ENCODE measurements at places on chromosomes 11 and 22. TPM values are rescaled to one million over a fixed set of nuclear protein-coding genes. Genes with fewer than 3 reads are reported as not detected.

DNA sequence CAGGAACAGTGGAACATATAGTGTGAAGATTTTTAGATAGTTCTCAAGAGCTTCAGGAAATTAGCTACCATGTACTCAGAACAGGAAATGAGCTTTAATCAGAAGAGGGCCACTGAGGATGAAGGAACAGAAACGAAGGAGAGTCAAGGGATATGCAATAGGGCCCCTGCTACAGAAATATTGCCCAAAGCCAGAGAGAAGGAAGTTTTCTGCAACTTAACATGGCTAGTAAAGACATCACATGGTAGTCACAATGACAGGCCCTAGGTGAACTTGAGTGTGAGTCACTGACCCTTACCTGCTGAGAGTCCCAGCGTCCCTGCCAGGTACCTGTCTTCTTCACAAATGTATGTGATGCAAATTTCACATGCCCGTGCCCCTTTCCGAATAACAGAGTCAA lies 25.2 kb upstream of the CARD16 start:
- no peak for DNase-seq
- peaks cover 36% of the 10 kb centered on the region for H3K36me3 ChIP-seq
- H3K27me3 ChIP-seq: no peaks in the 10 kb centered on the region
- H3K4me3 ChIP-seq: peak overlapping the region; percentile 88
- peaks cover 40% of the 10 kb centered on the region for H3K4me1 ChIP-seq
- peak overlapping the region; percentile 86 for H3K27ac ChIP-seq

GRCh38 chr11:102186551-102187191 lies 76.4 kb downstream of the YAP1 start:
- no peaks in the 10 kb centered on the region for H3K4me1 ChIP-seq
- H3K36me3 ChIP-seq: no peaks in the 10 kb centered on the region
- H3K27ac ChIP-seq: no peak overlapping the region
- H3K4me3 ChIP-seq: no peak overlapping the region
- H3K27me3 ChIP-seq: peaks cover 9% of the 10 kb centered on the region

DNA sequence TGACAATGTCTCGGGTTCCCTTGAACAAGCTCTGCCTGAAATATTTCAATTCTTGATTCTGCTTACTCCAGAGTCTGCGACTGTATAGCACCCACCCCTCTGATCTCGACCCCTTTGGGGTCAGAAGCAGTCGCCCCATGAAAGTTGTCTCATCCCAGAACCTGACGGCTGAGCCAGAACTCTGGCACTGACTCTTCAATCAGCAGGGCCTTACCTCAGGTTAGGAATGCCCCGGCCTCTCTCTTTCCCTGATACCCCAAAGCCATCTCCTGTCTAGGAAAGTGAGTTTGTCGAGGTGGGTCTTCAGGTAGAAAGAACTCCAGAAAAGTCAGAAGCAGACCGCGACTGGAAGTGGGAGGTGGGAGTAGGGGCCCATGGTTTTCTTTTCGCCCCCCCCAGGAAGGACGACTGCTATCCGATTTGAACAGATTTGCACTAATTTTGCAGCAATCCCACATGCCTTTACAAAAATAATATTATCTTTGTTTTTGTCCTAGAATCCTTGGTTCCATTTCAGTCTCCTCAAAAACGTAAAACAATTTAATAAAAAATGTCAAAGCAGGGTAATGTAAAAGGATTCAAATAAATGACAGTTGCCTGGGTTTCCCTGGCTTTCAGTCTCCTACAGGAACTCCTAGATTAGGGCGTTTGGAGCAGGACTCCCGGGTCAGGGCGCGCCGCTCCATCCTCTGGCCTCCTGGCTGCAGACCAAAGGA lies 898 bp upstream of the ROBO3 start:
- no peak overlapping the region for H3K27ac ChIP-seq
- H3K4me1 ChIP-seq: peaks cover 17% of the 10 kb centered on the region
- H3K4me3 ChIP-seq: no peak overlapping the region
- DNase-seq: no peak
- no peaks in the 10 kb centered on the region for H3K36me3 ChIP-seq
- H3K27me3 ChIP-seq: peaks cover 86% of the 10 kb centered on the region

- H3K27me3 ChIP-seq: no peaks in the 10 kb centered on the region
- H3K36me3 ChIP-seq: no peaks in the 10 kb centered on the region
- no peak overlapping the region for H3K4me3 ChIP-seq
Measured at GRCh38 chr22:24236656-24237055, 8.2 kb downstream of the GGT5 start.

GRCh38 chr11:22730319-22730718 lies 63.9 kb downstream of the GAS2 start:
- no peak for DNase-seq
- H3K36me3 ChIP-seq: no peaks in the 10 kb centered on the region
- H3K4me3 ChIP-seq: no peak overlapping the region
- H3K27me3 ChIP-seq: no peaks in the 10 kb centered on the region
- H3K27ac ChIP-seq: no peak overlapping the region

GRCh38 chr11:12411806-12412727 lies 34.7 kb downstream of the PARVA start:
- H3K27me3 ChIP-seq: peaks cover 14% of the 10 kb centered on the region
- no peak overlapping the region for H3K27ac ChIP-seq
- no peak overlapping the region for H3K4me3 ChIP-seq
- no peaks in the 10 kb centered on the region for H3K36me3 ChIP-seq
- DNase-seq: peak; percentile 24

Gene INPP5J
- not detected for total RNA-seq

- H3K27me3 ChIP-seq: peaks cover 7% of the 10 kb centered on the region
- DNase-seq: no peak
- H3K4me3 ChIP-seq: no peak overlapping the region
- H3K36me3 ChIP-seq: no peaks in the 10 kb centered on the region
- H3K4me1 ChIP-seq: peaks cover 2% of the 10 kb centered on the region
Measured at GRCh38 chr11:130024361-130024760, 21.7 kb upstream of the PRDM10 start.

DNA sequence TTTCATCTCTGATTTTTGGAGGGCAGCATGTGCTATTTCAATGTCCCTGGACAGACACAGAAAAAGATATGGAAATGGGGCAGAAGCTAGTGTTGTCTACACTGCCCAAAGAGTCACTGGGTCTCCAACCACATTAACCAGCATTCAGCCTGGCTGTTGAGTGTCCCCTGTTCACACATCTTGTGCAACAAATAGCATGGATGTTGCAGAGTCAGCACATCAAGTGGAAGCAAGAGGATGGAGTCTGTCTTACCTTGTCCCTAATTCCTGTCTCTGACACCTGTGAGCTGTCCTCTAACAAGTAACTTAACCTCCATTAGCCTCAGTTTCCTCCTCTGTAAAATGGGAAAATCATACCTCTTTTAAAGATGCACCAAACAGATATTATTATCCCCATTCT lies 60.2 kb downstream of the RCN1 start:
- no peak overlapping the region for H3K4me3 ChIP-seq
- H3K4me1 ChIP-seq: no peaks in the 10 kb centered on the region
- no peak for DNase-seq
- H3K27me3 ChIP-seq: peaks cover 23% of the 10 kb centered on the region
- no peaks in the 10 kb centered on the region for H3K36me3 ChIP-seq

DNA sequence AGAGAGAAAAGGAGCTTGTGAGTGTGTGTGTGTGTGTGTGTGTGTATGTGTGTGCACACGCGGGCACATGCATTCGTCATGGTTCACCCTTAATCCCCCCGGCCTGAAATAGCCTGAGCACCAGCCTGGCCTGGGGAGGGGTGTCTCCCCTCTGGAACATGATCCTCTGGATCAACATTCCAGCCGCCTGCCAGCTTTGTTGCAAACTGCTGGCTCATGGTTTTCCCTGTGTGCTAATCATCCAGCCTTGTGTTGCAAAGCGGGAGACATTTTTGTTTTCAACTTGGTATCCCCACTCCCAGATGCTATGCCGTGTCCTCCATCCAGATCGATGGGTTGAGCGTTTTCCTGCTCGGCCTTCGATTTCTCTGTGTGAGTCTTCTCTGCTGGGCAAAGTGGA lies 94.3 kb downstream of the FEZ1 start:
- no peak overlapping the region for H3K4me3 ChIP-seq
- H3K27ac ChIP-seq: no peak overlapping the region
- peaks cover 62% of the 10 kb centered on the region for H3K27me3 ChIP-seq
- DNase-seq: no peak

GRCh38 chr11:16027621-16028020 lies 328.7 kb downstream of the SOX6 start:
- DNase-seq: no peak
- no peak overlapping the region for H3K4me3 ChIP-seq
- no peak overlapping the region for H3K27ac ChIP-seq
- no peaks in the 10 kb centered on the region for H3K27me3 ChIP-seq

Gene MRPL16
- total RNA-seq: 77.0 TPM

- no peak for DNase-seq
- H3K4me1 ChIP-seq: no peaks in the 10 kb centered on the region
Measured at GRCh38 chr11:117663821-117664220, 133.2 kb downstream of the DSCAML1 start.

DNA sequence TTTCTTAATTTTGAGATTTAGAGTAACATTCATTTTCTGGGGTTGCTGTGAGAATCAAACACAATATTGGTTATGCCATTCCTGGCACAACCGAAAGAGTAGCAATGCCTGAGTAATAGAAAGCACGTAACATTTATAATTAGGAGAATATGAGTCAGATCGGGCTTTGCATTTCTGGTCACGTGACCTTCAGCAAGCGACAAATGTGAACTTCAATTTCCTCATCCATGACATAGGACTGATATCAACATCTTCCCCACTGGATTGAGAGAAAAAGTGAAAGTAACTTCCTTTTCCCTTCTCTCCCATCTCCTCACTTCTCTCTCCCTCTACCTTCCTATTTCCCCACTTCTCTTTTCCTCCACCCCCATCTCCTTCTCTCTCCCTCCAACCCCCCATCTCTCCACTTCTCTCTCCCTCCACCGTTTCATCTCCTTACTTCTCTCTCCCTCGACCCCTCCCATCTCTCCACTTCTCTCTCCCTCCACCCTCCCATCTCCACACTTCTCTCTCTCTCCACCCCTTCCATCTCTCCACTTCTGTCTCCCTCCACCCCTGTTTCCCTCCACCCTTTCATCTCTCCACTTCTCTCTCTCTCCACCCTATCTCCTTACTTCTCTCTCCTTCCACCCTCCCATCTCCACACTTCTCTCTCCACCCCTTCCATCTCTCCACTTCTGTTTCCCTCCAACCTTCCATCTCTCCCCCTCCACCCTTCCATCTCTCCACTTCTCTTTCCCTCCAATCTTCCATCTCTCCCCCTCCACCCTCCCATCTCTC lies 33.5 kb upstream of the CAT start:
- peaks cover 17% of the 10 kb centered on the region for H3K4me1 ChIP-seq
- H3K4me3 ChIP-seq: no peak overlapping the region
- no peak overlapping the region for H3K27ac ChIP-seq
- no peaks in the 10 kb centered on the region for H3K36me3 ChIP-seq
- peaks cover 42% of the 10 kb centered on the region for H3K27me3 ChIP-seq

DNA sequence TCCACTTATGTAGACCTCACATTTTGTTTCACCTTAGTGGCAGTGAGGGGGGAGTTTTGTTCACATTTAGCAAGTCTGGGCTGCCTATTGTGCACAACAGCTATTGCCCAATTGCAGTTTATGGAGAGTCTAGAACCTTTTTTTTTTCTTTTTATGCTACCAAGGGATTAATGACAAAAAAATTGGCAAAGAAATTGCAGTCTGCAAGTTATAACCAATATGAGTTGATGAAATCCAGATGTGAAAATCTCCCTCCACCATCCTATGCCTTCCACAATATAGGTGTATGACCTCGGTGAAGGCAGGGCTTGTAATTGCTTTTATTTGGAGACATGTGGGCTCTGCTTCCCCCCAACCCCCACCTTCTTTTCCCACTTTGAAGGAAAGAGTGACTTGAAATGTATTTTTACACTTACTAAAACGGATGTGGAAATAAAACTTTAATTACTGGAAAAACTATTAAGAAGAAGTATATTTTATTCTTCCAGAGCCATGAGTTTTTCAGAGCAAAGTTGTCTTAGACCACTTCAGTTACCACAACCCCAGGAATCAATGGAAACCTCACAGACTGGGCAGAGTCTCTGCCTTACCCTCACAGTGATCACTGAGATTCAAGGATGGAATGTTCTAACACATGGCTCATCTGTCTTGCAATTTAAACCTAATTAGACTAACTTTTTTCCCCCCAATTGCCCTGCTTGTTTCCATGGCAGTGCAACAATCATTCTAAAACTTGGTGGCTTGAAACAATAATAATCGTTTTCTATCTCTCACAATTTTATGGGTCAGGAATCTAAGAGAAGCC lies 120.8 kb upstream of the SLC5A12 start:
- no peaks in the 10 kb centered on the region for H3K4me1 ChIP-seq
- no peaks in the 10 kb centered on the region for H3K27me3 ChIP-seq
- no peaks in the 10 kb centered on the region for H3K36me3 ChIP-seq
- no peak overlapping the region for H3K4me3 ChIP-seq

DNA sequence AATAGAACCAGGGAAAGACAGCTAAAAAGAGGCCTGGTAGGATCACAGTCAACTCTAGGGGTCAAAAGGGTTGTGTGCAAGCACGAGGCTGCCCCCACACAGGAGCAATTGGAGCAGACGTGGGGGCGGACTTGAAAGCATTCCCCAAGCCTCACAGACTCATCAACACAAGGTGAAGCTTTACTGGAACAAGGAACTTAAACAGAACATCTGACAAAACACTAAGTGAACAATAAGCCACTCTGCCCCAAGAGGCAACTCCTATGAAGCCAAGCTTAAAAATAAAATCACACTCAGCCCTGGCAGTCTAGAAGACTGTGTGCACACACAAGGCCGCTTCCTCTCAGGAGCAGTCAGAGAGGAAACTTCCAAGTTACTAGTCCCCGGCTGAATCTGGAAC lies 32.2 kb upstream of the TEAD1 start:
- no peak overlapping the region for H3K27ac ChIP-seq
- DNase-seq: no peak
- peaks cover 1% of the 10 kb centered on the region for H3K27me3 ChIP-seq
- H3K36me3 ChIP-seq: peaks cover 2% of the 10 kb centered on the region
- no peak overlapping the region for H3K4me3 ChIP-seq

Gene EWSR1
- total RNA-seq: 311 TPM

- peaks cover 8% of the 10 kb centered on the region for H3K27me3 ChIP-seq
- H3K4me1 ChIP-seq: no peaks in the 10 kb centered on the region
- no peak overlapping the region for H3K4me3 ChIP-seq
- H3K36me3 ChIP-seq: no peaks in the 10 kb centered on the region
Measured at GRCh38 chr11:60214386-60214785, 28.6 kb downstream of the MS4A4E start.

Gene P4HA3
- total RNA-seq: not detected

Gene MAP6
- total RNA-seq: 1.6 TPM

DNA sequence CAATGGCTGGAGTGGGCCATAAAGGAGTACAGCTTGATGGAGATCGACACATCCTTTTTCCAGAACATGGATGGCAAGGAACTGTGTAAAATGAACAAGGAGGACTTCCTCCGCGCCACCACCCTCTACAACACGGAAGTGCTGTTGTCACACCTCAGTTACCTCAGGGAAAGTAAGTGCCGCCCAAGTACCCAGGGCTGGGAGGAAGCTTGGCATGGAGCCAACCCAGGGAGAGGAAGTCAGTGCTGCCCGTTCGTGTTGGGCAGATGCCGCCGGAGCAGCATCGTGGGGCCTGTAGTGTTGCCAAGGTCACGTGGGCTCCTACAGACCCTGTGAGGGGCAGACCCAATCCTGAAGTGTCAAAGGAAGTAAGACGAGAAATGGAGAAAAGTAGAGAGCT lies 78.9 kb downstream of the FLI1 start:
- H3K4me1 ChIP-seq: peaks cover 50% of the 10 kb centered on the region
- peak; percentile 62 for DNase-seq
- H3K36me3 ChIP-seq: peaks cover 89% of the 10 kb centered on the region
- no peaks in the 10 kb centered on the region for H3K27me3 ChIP-seq
- peak overlapping the region; percentile 75 for H3K27ac ChIP-seq
- no peak overlapping the region for H3K4me3 ChIP-seq

- no peak overlapping the region for H3K4me3 ChIP-seq
- no peaks in the 10 kb centered on the region for H3K4me1 ChIP-seq
- H3K27me3 ChIP-seq: peaks cover 6% of the 10 kb centered on the region
Measured at GRCh38 chr11:111334532-111335502, 36.5 kb downstream of the POU2AF3 start.
